ENCODE measurements at places on chromosomes 2 and 18. TPM values are rescaled to one million over a fixed set of nuclear protein-coding genes. Genes with fewer than 3 reads are reported as not detected.

DNA sequence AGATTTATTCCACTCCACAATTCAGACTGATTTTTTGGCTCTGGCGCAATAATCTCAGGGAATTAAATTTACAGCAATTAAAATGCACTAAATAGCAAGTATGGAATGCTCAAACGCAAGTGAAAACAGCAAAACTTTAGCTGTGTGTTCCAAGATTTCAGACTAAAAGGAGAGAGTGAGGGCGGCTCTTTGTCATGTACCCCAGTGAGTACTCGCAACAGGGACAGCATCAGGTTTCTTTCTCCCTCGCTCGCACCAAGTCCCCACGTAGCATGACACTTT lies 1.1 kb downstream of the ROCK2 start:
- H3K36me3 ChIP-seq: no peaks in the 10 kb centered on the region
- no peaks in the 10 kb centered on the region for H3K27me3 ChIP-seq
- no peak for DNase-seq
- H3K4me3 ChIP-seq: peak overlapping the region; percentile 76
- H3K27ac ChIP-seq: peak overlapping the region; percentile 97
- H3K4me1 ChIP-seq: peaks cover 17% of the 10 kb centered on the region

- no peaks in the 10 kb centered on the region for H3K36me3 ChIP-seq
- DNase-seq: no peak
Observed at GRCh38 chr2:67135208-67135607, 261.9 kb upstream of the ETAA1 start.

DNA sequence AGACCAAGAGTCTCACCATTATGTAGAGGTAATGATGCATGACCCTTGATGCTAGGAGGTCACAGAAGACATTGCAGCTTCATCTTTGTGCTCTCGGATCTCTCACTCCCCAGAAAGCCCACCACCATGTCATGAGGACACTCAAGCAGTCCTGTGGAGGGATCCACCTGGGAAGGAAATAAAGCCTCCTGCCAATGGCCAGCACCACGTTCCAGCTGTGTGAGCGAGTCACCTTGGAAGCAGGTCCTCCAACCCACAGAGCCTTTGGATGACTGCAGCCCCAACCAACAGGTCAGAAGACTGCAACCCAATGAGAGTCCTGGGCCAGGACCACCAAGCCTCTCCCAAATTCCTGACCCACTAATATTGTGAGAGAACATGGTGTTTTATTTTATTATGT lies 38.4 kb downstream of the CYP26B1 start:
- DNase-seq: no peak
- no peak overlapping the region for H3K27ac ChIP-seq
- no peaks in the 10 kb centered on the region for H3K36me3 ChIP-seq
- H3K27me3 ChIP-seq: no peaks in the 10 kb centered on the region
- H3K4me1 ChIP-seq: no peaks in the 10 kb centered on the region
- no peak overlapping the region for H3K4me3 ChIP-seq

DNA sequence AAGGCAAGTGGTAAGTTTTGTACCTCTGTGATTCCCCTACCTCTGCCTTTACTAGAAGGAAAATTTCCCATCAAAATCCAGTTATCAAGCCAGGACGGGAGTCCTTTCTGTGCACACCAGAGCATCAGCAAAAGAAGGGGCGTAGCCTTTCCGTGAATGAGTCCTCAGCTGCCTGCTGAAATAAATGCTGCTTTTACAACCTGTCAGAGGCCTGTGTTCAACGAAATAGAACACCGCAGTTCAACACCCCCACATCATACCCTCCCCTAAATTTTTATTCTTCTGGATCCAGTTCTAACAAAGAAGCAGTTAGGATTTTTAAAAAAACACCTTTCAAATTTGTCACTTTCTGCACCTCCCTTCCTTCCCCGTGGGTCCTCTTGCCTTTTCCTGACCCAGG lies 135.8 kb downstream of the SETBP1 start:
- no peak overlapping the region for H3K27ac ChIP-seq
- H3K4me1 ChIP-seq: peaks cover 3% of the 10 kb centered on the region
- H3K27me3 ChIP-seq: no peaks in the 10 kb centered on the region
- no peaks in the 10 kb centered on the region for H3K36me3 ChIP-seq
- DNase-seq: no peak

- DNase-seq: no peak
- H3K4me1 ChIP-seq: peaks cover 49% of the 10 kb centered on the region
- peaks cover 38% of the 10 kb centered on the region for H3K36me3 ChIP-seq
- H3K27me3 ChIP-seq: no peaks in the 10 kb centered on the region
- H3K27ac ChIP-seq: no peak overlapping the region
Observed at GRCh38 chr2:178484245-178485041, 4.2 kb downstream of the PLEKHA3 start.

GRCh38 chr18:6963452-6964097 lies 154.0 kb downstream of the LAMA1 start:
- DNase-seq: no peak
- H3K27me3 ChIP-seq: no peaks in the 10 kb centered on the region
- no peaks in the 10 kb centered on the region for H3K36me3 ChIP-seq
- no peak overlapping the region for H3K4me3 ChIP-seq
- H3K4me1 ChIP-seq: no peaks in the 10 kb centered on the region

DNA sequence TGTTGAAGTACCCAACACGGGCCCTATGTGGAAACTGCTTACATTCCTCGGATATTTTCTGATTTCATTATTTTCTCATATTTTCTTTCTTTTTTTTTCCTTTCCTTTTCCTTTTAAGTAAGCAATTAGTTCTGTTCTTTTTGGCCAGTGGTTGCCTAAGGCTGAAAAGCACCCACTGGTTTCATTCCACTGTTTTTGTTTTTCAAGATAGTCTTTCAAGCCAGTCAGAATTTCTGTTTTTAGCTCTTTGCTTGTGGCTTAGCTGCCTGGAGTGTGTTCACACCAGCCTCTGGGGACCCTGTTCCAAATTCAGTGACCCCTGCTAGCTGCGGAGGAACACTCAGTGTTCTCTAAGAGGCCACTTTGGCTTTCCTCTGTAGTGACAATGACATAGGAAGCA lies 73.6 kb downstream of the NRP2 start:
- DNase-seq: no peak
- H3K27ac ChIP-seq: peak overlapping the region; percentile 46
- H3K36me3 ChIP-seq: peaks cover 15% of the 10 kb centered on the region
- no peaks in the 10 kb centered on the region for H3K27me3 ChIP-seq
- H3K4me3 ChIP-seq: no peak overlapping the region

- no peaks in the 10 kb centered on the region for H3K4me1 ChIP-seq
- no peak for DNase-seq
- H3K4me3 ChIP-seq: no peak overlapping the region
- H3K36me3 ChIP-seq: no peaks in the 10 kb centered on the region
- no peaks in the 10 kb centered on the region for H3K27me3 ChIP-seq
Observed at GRCh38 chr2:77013457-77013856, 508.7 kb downstream of the LRRTM4 start.

DNA sequence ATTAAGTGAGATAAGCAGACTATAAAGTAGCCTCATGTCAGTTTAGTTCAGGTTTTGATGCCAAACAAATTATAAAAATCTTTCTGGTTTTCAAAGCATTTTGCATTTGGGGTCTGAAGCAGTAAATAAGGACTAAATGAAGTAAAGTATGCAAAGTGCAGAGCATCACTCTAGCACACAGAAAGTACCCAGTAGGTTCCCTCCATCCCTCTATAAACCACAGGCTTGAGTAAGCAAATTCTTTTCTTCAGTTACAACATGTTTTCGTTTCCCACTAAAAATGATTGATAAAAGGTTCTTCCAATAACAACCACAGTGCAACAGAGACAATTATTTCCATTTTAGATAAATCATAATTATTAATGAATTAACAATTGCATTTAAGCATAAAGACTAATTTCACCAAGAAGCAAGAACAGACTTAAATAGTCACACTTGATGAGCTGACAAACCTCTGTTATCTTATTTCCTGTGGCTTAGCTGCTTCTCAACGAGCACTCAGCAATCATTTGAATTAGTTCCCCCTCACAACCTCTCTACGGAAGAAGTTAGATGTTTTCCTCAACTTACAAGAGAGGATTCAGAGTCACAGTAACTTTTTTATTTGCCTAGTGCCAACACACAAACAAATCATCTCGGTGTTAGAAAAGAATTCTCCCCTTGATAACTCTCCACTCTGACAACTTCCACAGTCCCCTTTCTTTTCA lies 249.8 kb downstream of the NBAS start:
- H3K4me3 ChIP-seq: no peak overlapping the region
- no peak for DNase-seq
- H3K36me3 ChIP-seq: no peaks in the 10 kb centered on the region
- H3K27me3 ChIP-seq: no peaks in the 10 kb centered on the region
- no peak overlapping the region for H3K27ac ChIP-seq
- no peaks in the 10 kb centered on the region for H3K4me1 ChIP-seq

- no peak overlapping the region for H3K4me3 ChIP-seq
- H3K27ac ChIP-seq: no peak overlapping the region
- H3K36me3 ChIP-seq: no peaks in the 10 kb centered on the region
- H3K4me1 ChIP-seq: peaks cover 25% of the 10 kb centered on the region
- H3K27me3 ChIP-seq: no peaks in the 10 kb centered on the region
Observed at GRCh38 chr2:147863835-147864234, 19.0 kb downstream of the ACVR2A start.

- no peaks in the 10 kb centered on the region for H3K36me3 ChIP-seq
- H3K4me3 ChIP-seq: no peak overlapping the region
- no peak for DNase-seq
- no peaks in the 10 kb centered on the region for H3K4me1 ChIP-seq
Observed at GRCh38 chr2:204722691-204723090, 177.4 kb downstream of the PARD3B start.

DNA sequence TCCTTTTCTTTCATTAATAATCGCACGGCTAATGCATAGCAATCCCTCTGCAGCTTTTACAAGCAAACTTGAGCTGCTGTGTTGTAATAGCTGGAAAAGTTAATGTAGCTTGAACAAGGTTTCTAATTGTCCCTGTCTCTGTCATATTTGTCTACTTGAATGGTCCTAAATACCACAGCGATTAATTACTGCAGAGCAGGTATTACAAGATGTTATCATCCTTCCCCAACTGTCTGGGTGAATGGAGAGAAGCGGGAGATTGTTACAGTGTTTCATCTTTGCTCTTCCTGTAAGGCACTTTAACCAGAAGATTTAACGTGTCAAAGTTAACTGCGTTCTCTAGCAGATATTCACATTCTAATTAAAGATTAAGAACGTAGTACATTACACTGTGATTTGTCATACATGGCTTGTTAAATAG lies 422.2 kb upstream of the POU3F3 start:
- no peak overlapping the region for H3K4me3 ChIP-seq
- no peak for DNase-seq
- no peaks in the 10 kb centered on the region for H3K36me3 ChIP-seq
- no peak overlapping the region for H3K27ac ChIP-seq

GRCh38 chr18:65498605-65499004 lies 252.2 kb upstream of the CDH7 start:
- H3K36me3 ChIP-seq: no peaks in the 10 kb centered on the region
- no peak overlapping the region for H3K27ac ChIP-seq
- no peaks in the 10 kb centered on the region for H3K4me1 ChIP-seq
- no peaks in the 10 kb centered on the region for H3K27me3 ChIP-seq

- DNase-seq: no peak
- H3K4me1 ChIP-seq: no peaks in the 10 kb centered on the region
- H3K36me3 ChIP-seq: peaks cover 36% of the 10 kb centered on the region
- H3K4me3 ChIP-seq: no peak overlapping the region
- H3K27ac ChIP-seq: no peak overlapping the region
Observed at GRCh38 chr2:229861431-229861830, 60.4 kb downstream of the TRIP12 start.

DNA sequence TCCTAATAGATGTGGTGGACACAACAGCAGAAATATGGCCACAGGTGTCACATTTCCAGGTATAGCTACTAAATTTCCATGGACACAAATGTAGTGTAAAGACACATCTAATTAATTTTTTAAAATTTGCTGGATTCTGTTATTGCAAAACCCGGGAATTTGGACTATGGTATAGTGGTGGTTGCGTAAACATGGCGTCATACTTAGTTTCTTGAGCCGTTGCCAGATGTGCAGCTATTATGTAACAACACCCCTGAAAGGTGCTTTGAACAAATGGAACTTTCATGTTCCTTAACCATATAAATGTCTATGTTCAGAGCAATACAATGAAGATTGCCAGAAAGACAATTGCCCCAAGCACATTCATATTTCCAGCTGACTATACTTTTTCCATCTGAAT lies 85.9 kb downstream of the HRH4 start:
- no peak for DNase-seq
- no peaks in the 10 kb centered on the region for H3K27me3 ChIP-seq
- no peak overlapping the region for H3K4me3 ChIP-seq
- no peaks in the 10 kb centered on the region for H3K36me3 ChIP-seq
- H3K4me1 ChIP-seq: no peaks in the 10 kb centered on the region

GRCh38 chr2:33093283-33093993 lies 146.7 kb downstream of the LTBP1 start:
- DNase-seq: no peak
- no peaks in the 10 kb centered on the region for H3K4me1 ChIP-seq
- H3K36me3 ChIP-seq: no peaks in the 10 kb centered on the region

- no peak overlapping the region for H3K27ac ChIP-seq
- H3K27me3 ChIP-seq: no peaks in the 10 kb centered on the region
- H3K4me1 ChIP-seq: no peaks in the 10 kb centered on the region
Observed at GRCh38 chr18:40993363-40993762, 961.7 kb upstream of the PIK3C3 start.

Gene TWIST2
- 2.6 TPM for total RNA-seq

Gene MGAT4A
- total RNA-seq: 45.9 TPM

Gene CTNNA2
- not detected for total RNA-seq

Gene IL1B
- 6.9 TPM for total RNA-seq

Gene MAT2A
- 140 TPM for total RNA-seq

Gene ARHGAP28
- 78.3 TPM for total RNA-seq

Gene PTPRN
- not detected for total RNA-seq

Gene TMEM178A
- 0.70 TPM for total RNA-seq

All from spleen (tissue), 13 donors.